ENCODE measurements at places on chromosomes 12 and 14. TPM values are rescaled to one million over a fixed set of nuclear protein-coding genes. Genes with fewer than 3 reads are reported as not detected.
A peak's percentile ranks its signal among the peaks of the same experiment; 100 is the strongest.

- no peak for DNase-seq
These were observed 136.5 kb upstream of the VRK1 start for GRCh38 chr14:96660667-96661066.

DNA sequence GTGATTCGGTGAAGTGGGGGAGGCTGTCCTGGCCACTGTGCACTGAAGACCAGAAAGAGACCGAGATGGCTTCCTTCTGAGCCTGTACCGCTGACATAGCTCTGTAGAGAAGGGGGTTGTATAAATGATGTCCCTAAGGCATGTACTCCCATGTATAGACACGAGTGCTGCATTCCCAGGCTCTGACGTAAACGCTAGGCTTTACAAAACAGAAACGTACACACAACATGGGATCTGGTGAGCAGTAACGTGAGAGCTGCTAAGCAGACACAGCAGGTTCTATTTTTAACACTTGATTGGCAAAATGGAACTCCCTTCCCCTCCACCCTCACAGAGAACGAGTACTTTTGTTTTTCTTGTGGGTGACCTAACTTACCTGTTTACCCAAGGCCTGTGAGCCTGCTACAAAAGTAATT, 35.9 kb downstream of the ACADS start:
- DNase-seq: peak; percentile 59

The DCN gene
- total RNA-seq: 1,906 TPM

DNA sequence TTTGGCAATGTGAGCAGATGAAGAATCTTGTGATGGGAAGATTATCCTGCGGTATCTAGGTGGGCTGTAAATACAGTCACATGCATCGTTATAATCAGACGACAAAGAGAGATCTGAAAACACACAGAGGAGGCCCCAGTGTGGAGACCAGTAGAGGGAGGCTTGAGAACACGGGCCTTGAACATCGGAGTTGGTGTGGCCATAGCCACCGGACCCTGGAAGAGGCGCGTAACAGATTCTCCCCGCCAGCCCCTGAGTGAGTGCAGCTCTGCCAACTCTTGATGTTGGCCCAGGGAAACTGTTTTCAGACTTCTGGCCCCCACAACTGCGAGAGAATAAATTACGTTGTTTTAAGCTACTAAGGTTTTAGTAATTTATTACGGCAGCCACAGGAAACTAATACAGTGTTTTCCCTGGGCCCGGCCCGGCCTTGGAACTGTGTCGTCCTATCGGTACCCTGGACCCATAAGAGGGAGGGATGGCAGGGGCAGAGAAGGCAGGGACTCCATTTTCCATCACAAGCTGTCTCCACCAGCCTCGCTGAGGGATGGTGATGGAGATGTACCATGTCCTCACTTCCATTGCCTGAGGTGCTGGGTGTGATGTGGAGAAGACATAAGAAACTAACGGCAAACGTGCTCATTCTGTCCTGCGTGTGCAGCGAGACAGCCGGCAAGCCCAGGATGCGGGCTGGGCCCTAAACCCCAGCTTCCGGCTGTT, 91.6 kb downstream of the NTF3 start:
- DNase-seq: peak; percentile 28
